Karpas-422 (cell line): ENCODE measurements at places on chromosomes 1 and 21.

DNA sequence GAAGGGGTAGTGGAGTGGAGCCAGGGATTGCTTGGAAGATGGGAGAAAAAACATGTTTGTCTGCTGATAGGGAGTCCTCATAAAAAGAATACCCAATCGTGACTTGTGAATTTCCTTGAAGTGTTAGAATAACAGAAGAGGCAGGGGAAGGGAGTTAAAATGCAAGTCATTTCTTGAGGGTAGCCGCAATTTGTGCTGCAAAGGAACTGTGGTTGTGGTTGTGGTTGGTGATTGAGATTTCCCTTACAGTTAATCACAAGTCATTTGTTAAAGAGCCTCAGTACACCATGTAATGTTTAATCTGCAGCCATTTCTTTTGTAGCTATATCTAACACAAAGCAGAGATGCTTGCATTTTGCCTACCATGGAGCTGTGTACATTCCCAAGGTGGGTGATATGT is 38.5 kb upstream of the EGLN1 start:
- DNase-seq: peak; percentile 30

- DNase-seq: no peak
These were observed 1.6 kb downstream of the STPG1 start for GRCh38 chr1:24411963-24412362.

DNA sequence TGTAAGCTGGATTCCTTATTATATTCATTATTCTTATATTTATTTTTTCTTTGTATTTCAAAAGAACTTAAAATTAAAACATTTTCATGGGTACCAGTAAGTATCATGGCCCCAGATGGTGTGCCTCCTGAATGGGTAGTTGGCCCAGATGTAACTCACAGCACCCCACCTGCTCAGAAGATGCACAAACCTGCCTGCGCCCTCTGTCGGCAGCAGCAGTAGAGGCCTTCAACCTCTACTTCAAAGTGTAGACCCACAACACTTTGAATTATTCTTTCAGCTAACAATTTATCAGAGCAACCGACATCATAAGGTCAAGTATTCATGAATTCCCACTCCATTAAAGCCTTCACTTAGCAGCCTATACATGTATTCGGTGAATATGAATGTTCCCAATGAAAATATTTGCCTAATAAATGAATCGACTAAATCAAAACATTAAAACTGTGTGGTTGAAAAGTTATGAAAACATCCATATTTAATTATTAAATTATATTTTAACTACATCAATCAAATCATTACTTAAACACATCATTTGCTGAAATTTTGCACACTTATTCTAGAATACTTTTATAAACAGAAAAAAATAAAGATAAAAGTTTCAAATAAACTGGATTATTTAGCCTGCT is 25.4 kb downstream of the PIGM start:
- DNase-seq: peak; percentile 88

DNA sequence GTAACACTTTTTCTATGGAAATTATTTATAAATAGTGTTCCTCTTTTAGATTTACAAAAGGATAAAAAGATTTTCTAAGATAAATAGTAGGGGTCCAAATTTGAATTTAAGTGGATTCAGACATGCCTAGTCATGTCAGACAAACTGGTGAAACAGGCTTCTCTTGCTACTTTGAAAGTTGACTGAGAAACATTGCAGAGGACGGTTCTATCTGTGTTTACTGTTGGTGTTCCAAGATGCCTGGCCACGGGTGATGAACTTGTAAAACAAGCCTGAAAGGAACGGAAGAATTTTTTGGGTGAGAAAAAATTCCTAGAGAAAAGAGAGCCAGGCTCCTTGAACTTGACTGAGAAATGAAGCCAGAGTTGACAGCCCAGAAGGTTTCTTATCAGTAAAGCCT is 2.2 kb downstream of the KRTAP19-1 start:
- no peak for DNase-seq

- DNase-seq: no peak
These were observed 23.5 kb downstream of the BACH1 start for GRCh38 chr21:29321932-29322928.

- no peak for DNase-seq
These were observed 23.7 kb downstream of the CLIC6 start for GRCh38 chr21:34692458-34693020.

- no peak for DNase-seq
These were observed 833.0 kb upstream of the ADAMTS5 start for GRCh38 chr21:27799861-27800260.

DNA sequence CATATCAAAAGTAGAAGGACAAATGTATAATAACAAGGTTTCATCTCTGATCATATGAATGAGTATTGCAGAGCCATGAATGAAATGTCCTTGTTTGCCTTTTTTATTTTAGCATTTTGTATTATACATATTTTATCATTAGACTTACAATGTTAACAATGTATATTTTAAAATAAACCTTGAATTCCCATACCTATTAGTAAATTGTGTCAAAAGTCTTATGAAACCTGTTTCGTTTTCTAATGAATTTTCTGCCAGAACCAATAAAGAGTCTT is 646 bp downstream of the DNAJB4 start:
- DNase-seq: no peak

DNA sequence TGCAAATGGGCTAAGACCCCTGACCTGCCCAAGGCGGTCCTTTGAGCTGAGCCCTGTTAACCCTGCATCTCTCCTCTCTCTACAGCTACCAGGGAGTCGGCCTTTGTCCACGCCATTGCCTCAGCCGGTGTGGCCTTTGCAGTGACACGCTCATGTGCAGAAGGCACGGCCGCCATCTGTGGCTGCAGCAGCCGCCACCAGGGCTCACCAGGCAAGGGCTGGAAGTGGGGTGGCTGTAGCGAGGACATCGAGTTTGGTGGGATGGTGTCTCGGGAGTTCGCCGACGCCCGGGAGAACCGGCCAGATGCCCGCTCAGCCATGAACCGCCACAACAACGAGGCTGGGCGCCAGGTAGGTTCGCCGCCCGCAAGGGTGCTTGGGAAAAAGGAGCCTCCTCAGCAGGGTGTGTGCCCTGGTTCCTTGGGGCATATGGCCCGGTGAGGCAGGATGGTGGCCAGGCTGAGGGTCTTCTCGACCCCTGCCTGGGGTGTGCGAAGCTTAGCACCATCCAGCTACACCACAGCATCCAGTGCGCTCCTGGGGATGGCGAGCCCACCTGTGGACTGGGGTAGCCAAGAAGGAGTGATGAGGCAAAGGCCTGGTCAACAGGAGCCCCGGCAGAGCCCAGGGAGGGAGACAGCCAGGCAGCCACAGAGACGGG is 31.8 kb upstream of the ARF1 start:
- DNase-seq: no peak

- DNase-seq: no peak
These were observed 66.2 kb upstream of the APOBEC4 start for GRCh38 chr1:183719289-183719688.

DNA sequence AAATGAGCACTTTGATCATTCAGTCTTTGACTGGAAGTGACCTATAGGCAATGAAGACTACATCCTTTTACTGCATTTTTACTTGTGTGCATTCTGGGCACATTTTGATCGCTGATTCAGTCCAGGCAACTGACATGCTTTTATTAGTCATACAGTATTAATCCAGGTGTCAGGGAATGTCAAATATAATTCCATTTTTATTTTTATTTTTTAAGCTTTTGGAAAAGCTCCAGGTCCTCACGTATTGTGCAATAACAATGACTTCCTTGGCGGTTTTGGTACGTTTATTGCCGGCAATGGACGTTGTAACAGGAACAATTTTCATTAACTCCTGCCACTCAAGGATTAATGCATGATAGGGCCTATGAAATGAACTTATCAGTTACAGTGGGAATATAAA is 302.6 kb upstream of the PTBP2 start:
- DNase-seq: no peak

DNA sequence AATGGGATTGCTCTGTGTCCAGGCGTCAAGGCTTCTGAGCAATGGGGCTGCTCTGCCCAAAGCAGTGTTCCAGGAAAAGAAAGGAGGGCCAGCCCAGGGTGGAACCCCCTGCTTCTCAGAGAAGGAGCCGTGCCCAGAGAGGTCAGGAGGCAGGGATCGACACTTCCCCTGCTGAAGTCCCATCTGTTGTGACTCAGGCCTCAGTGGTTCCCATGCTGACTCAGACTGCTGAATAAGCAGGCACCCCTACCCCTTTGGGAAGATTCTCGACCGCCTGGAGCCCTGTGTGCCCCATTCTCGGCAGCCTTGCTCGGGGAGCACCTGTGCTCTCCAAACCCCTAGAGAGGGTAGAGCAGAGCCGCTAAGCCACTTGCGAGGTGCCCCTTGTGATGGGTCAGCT is 23.9 kb downstream of the PKP1 start:
- DNase-seq: no peak

DNA sequence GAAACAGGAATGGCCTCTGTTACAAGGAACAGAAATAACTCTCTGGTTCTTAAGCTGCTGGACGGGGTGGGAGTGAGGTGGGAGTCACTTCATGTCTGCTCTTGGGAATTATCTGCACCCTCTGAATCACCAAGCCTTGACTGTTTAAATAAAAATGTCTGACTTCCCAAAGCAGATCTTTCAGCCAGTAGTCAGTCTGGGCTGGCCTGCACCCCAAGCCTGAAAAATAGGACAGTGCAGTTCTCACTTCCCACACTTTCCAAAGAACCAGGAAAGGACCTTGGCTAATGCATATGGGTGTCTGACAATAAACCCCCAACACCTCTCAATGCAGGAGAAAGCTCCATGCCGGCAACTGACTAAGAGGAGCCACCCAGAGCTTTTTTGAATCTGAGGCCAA is 796 bp downstream of the S100A7 start:
- peak; percentile 29 for DNase-seq

DNA sequence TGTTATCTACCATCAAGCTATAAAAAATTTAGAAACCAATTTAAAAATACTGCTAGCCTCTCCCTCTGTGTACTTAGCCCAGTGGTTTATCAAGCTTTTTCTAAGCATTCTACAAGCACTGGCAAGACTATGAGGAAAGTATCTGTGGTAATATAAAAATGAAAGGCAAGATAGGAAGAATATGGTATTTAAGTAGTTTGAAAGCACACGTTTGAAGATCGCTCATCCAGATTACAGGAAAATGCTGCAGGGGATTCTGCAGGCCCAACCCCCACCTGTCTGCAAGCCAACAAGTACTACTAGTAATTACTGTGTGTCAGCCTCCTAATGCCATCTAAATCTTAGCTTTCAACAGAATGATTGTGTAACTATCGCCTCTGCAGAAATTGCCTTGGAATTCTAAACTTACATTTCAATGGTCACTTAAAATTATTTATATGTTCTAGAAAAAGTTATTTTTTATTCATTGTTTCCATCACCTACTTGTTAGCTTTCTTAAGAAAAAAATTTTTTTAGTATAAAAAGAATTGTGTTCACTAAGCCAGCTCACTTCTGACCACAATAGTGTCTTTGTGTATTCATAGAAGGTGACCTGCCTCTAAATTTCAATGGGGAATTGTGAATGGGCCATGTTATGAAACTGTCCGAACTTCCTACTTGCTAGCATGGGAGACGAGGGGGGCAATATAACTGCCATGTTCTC is 8.5 kb downstream of the ERRFI1 start:
- no peak for DNase-seq

DNA sequence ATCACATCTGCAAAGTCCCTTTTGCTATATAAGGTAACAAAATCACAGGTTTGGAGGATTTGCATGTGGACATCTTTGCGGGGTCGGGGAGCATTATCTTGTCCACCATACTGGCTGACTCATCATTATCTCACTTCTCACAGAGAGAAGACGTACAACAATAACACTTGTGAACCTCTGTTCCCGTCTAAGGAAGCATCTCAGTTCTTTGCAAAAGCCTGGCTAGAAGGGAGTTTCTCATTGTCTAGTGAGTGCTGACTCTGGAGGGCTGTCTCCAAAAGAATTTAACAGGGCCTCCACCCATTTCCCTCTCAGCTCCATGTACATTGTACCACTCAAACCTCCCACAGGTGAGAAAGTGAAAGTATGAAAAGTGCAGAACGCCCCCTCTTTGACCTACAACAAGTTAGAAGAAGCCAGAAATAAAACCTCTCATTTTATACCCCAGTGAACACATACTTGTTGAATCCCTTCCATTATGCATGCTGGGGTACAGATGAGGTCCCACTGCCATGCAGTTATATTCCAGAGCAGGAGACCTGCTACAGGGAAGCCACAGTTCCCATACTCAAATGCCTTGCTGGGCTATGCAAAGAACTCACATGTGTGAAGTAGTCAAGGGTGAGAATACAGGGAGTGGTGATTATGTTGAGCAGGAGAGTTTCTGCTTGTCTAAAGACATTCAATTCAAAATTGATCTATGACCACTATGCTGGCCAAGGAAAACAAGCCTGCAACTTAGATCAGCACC is 121.7 kb upstream of the PRDX6 start:
- no peak for DNase-seq

- no peak for DNase-seq
These were observed 1.1 kb upstream of the LBR start for GRCh38 chr1:225428881-225429455.

DNA sequence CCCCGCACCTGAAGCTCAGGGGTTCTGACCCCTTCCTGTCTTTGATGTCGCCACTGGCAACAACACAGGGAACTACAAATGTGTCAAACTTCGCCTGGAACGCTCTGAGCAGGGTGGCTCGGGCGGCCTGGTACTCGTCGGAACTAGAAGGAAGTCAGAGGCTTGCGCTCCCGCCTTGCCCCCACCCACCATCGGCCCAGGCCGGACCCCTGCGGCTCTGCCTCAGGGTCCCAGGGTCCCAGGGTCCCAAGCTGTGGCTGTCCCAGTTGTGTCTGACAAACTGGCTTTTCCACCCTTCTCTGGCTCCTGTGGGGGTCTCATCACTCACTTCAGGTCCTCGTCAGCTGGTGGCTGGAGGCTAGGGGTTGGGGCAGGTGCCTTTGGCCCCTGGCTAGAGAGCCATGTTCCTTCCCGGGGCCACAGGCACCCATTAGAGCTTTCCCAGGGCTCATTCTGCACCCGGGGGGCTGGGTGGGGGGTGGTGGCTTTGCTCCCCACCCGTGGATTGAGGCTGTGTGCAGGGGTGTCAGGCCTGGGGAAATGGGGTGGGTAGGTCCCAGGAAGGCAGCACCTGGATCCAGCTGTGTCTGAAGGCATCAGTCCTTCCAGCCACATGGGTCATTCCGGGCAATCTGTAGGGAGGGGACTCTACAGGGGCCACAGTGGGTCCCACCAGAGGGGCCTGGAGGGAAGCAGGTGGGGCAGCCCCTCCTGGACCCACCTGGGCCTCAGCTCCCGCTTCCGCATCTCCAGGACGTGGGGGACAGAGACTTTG is 8.0 kb upstream of the TMEM52 start:
- no peak for DNase-seq

GRCh38 chr1:205488074-205488723 is 16.3 kb upstream of the CDK18 start:
- DNase-seq: peak; percentile 84

- DNase-seq: no peak
These were observed 1.4 kb downstream of the KIAA0319L start for GRCh38 chr1:35555601-35556477.

GRCh38 chr1:162950187-162950586 is 89.2 kb upstream of the CCDC190 start:
- DNase-seq: no peak

GRCh38 chr1:220454155-220454777 is 73.7 kb upstream of the MARK1 start:
- peak; percentile 49 for DNase-seq

DNA sequence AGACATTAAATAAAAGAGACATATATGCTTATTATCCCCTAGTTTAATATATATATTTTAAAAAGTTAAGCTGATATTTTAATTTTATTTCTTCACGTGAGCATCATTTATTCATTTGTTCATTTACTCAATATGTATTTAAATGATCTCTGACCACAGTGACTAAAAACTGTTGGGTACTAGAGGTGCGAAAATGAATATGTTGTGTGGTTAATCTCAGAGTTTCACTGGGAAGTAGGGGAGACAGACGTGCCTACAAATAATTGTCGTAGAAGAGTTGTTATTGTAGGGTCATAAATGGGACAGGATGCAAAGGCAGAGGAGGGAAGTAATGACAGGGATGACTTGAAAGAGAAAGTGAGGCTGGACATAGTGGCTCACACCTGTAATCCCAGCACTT is 213.0 kb upstream of the CACYBP start:
- no peak for DNase-seq
